Stimulated activated CD4-positive, alpha-beta T cell treated with anti-CD3 and anti-CD28 coated beads, Interleukin-1b, Interleukin-23, amount 100 ng/mL, for 1 hour (primary cell): ENCODE measurements at places on chromosomes 7 and 10.

GRCh38 chr10:44991571-44991970 is 9.2 kb upstream of the ZNF22 start:
- no peak for DNase-seq

GRCh38 chr10:77711683-77712049 is 74.1 kb upstream of the KCNMA1 start:
- DNase-seq, result no peak

DNA sequence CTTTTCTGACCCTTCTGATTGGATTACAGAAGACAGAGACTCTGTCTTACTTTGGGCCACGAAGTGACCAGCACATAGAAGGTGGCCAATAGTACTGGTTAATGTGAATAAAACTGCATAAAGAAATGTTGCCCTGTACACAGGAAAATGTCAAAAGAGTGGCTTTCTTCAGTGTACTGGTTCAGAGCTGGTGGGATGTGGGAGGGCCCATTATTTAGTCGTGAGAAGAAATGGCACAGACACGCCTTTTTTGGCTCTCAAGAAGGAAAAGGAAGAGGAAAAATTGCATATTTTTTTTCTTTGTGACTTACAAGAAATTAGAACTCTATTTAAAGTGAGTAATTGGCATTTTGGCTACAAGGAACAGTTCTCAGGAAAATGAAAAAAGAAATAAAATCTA is 129.7 kb downstream of the DGKI start:
- no peak for DNase-seq

DNA sequence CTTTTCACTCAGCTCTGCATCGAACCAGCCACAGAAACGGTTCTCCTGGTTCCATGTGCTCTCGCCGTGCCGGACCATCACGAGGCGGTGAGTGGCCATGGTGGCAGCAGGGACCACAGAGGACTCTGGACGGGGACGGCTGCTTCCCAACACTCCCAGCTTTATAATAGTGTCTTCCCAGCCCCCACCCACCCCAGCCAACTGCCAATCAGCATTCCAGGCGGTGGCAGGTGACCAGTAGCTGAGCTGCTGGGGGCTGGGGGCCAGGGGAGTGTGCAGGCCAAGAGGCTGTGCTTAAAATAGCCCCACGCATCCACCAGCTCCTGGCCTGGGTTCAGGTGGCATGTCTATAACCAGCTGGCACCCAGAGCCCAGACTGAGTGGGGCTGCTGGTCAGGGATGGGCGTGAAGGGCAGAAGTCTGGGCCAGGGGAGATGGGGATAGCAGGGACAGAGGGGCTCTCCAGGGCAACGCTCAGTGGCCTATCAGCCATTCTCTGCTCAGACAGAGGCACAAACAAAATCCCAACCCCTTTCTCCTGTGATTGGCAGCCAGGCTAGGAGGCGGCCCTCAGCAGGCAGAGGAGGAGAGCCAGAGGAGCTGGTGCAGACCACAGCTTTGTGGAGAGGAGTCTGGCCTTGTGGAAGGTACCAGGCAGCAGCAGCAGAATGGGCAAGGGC is at the start of gene PGAM2:
TSS of gene PGAM2 (minus strand) at position 137 of the 680 bp plus-strand sequence. CDS start at position 99, 38 bp downstream.
- no peak for DNase-seq

DNA sequence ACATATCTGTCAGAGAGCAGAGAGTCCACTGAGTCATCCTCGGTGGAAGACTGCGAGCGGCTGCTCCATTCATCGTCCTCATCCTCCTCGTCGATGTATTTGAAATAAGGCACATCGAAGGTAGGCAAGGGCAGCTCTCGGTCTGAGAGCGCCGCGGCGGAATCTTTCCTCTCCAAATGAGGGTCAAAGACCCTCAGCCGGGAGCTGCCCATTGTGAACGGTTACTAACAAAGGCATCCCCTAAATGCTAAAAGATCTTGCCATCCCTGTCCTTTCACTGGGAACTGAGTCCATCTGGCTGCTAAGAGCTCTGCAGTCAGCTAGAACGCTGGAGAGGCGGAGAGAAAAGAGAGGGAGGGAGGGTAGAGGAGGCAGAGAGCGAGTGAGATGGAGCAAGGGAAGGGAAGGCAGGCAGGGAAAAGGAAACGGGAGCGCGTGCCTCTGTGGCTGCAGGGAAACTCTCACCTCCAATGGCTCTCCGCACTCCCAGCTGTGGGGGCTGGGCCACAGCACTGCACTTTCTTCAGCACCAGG is 163.4 kb downstream of the RAPGEF5 start:
- DNase-seq, result no peak

GRCh38 chr7:138142583-138143201 is 66.4 kb downstream of the AKR1D1 start:
- DNase-seq, result no peak

- no peak for DNase-seq
Observed at GRCh38 chr10:74300666-74301065, 149.6 kb downstream of the ADK start.

DNA sequence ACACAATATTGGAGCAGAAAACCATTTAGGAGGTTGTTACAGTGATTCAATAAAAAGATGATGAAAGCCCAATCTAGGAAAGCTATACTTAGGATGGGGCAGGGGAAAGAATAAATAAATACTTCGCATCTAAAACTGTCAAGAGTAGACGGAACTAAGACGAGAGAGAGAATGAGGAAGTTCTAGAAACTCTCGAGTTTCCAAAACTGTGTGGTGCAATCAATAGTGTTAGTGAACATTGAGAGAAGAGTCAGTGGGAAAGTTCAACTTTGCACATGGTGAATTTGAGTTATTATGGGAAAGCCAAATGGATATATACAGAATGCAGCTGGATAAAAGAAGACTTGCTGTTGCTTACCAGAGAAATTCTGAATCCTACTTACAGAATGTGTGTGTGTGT is 133.8 kb upstream of the MEOX2 start:
- DNase-seq, result no peak

DNA sequence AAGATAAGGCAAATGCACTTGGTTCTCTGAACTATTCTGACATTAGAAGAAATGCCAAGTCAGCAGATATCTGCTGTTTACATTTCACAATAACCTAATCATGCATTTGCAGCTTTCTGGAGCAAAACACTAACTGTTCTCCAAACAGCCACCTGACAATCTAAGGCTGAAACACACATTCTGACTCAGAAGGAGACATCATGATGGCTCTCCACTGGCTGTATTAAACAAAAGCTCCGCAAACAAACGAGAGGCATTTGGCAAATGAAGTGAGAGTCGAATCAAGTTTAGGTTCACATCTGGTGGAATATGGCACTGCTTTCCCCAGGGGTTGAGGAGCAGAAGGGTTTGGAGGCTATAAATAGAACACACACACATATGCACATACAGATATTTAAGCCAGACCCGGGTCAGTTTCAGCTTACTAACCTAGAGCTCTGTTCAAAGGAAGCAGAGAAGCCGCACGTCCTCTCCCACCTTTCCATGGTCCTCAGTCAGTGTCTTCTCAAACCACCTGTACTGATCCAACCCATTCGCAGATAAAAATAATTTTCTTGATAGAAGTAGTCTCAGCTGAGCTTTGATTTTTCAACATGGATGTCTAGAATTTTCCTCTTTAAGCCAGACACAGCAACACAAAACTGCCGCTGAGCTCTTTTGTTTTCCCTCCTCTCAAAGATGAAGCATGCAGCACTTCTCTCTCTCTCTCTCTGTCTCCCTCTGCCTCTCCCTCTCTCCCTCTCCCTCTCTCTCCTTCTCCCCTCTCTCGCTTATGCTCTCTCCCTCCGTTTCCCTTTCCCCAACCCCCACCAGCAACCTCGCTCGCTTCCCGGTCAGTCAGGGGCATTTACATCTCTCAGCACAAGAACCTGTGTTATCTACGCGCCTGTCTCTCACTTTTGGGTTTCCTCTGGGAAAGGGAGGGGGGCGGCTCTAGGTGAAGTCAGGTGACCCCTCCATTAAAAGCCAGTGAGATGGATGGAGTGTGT is 682.8 kb downstream of the MAGI2 start:
- no peak for DNase-seq

DNA sequence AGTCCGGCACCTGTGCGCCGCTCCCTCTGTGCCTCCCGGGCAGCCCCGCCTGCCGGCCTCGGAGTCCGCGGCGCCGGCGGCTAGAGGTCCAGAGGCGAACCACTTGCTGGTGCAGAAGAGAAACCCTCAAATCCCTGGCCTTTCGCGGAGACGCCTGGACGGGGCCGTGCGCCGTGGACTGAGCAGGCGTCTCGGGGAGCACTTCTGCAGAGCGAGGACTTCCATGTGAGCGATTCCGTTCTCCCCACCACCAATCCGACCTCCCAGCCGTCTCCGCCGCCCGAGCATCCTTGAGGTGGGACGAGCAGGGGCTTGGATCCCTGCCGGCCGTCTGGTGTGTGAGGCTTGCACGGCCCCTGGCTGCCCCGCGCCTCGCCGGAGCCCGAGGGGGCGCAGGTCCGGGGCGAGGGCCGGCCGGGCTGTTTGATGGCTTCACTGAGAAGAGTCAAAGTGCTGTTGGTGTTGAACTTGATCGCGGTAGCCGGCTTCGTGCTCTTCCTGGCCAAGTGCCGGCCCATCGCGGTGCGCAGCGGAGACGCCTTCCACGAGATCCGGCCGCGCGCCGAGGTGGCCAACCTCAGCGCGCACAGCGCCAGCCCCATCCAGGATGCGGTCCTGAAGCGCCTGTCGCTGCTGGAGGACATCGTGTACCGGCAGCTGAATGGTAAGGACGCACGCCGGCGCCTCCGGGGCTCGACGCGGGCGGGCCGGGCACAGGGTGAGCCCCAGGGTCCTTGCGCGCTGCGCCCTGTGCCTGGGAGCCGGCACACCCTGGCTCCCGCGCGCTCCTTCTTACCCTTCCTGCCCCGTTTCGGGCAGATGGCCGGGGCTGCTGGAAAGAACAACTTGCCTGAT is 660 bp downstream of the GALNT17 start:
- no peak for DNase-seq

DNA sequence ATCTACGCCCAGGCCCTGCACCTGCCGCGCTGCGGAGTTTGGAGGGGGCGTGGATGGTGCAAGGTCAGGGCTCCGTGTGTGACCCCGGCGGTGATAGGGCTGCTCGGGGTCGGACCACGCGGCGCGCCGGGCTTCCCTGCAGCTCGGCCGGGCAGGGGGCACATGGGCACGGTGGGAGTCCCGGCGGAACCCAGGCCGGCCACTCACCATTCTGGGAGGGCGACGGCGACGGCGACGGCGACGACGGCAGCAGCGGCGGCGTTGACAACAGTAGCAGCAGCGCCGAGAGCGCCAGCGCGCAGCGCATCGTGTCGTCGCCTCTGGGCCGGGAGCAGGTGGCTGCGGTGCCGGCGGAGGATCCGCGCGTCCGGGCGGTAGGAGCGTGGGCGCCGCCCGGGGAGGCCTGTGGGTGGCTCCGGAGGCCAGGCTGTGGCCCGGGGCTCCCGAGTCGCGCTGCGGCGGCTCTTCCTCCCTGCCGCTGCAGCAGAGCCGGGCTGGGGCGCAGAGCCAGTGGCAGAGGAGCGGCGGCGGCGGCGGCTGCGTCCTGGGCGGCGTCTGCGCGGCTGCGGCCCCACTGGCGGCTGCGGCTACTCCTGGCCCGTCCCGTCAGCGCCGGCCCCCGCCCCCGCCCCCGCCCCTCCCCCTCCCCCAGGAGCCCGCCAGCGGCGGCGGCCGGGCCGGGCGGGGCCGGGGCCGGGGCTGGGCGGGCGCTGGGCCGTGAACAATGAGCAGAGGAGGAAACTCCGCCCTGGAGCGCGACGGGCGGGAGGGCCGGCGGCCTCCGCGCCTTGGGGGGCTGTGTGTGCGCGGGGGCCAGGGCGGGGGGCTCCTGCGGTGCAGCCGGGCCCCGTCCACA is at the start of gene PODXL:
TSS of gene PODXL (minus strand) at position 576 of the 856 bp plus-strand sequence. CDS start at position 307, 269 bp downstream.
- peak; percentile 2 for DNase-seq

GRCh38 chr7:154649434-154649833 is 353.5 kb downstream of the PAXIP1 start:
- no peak for DNase-seq

GRCh38 chr7:96723622-96724021 is 14.0 kb upstream of the SEM1 start:
- no peak for DNase-seq

- no peak for DNase-seq
Observed at GRCh38 chr10:111093741-111094380, 17.0 kb downstream of the ADRA2A start.

GRCh38 chr7:14233076-14233867 is 243.8 kb upstream of the ETV1 start:
- DNase-seq, result no peak

GRCh38 chr7:37815671-37816371 is 32.6 kb upstream of the NME8 start:
- no peak for DNase-seq

- DNase-seq, result no peak
Observed at GRCh38 chr10:92640107-92640506, 47.2 kb downstream of the KIF11 start.

DNA sequence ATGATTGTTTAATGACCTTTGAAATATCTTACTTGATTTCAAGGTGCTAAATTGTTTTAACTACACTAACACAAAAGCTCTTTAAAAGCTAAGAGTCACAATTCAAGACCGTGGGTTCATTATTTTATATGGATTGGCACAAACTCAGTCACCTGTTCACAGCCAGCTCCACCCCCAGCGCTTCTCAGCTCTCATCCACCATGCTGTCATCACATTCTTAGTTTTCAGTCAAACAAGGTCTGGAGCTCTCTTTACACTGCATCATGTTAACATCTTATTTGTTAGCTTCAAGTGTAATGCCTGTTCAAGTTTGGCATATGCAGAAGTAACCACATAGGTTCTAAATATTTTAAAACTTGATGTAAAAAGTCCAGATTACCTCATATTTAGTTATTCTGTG is 180.9 kb upstream of the LRRTM3 start:
- DNase-seq, result no peak

GRCh38 chr7:27128776-27129728 is 1.5 kb downstream of the HOXA4 start:
- DNase-seq, result no peak

DNA sequence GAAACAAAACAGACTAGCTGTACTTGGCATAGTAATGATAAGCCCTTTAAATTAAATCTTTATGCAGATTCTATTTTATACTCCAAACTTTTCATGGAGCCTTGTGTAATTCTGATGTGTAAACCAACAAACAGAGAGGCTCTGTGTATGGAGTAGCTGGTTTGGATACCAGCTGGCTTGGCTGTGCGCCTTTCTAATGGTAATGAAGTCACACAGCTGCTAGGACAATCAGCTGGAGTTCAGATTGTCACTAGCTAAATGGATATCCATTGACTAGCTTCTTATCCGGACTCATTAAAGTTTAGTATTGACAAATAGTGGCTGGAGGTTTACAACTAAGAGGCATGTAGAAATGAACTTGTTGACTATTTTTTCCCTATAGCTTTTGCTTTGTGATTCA is 398.4 kb downstream of the DGKB start:
- DNase-seq, result no peak

GRCh38 chr10:5447056-5447455 is 34.7 kb downstream of the NET1 start:
- no peak for DNase-seq
